ENCODE measurements at places on chromosomes 2 and 18.

DNA sequence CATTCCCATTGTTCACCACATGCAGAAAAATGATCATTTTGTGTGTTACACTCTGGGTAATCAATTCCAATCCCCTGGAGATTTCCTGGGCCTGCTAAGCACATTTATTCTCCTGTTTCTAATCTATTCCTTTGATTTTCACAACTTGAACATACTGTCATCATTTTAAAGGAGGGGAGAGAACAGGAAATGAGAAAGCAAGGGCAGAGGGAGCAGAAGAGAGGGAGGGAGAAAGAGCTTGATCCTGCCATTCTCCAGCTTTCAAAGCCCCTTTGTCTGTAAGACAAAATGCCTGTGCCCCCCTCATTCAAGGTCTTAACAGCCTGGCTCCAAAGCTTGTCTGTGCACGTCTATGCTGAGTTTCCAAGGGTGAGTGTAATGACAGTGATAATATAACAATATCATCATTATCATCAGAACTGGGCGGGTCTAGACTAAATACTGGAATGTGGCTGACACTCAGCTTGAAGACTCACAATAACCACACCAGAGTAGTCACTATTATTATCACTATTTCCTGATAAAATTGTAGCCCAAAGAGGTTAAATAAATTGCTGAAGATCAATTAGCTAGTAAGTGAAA, 164.4 kb upstream of the KLHL29 start:
- no peak for DNase-seq

DNA sequence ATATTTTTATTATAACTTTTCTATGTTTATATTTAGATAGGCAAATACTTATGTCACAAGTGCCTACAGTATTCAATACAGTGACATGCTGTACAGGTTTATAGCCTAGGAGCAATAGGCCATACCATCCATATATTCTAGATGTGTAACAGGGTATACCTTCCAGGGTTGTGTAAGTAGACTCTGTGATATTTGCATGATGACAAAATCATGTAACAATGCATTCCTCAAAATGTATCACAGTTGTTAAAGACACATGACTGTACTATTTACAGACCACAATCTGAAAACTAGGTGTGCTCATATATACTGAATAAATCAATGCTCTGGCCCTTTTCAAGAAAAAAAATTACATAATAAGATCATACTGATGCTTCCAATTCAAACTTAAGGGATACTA, 433.2 kb upstream of the RGPD4 start:
- no peak for DNase-seq

DNA sequence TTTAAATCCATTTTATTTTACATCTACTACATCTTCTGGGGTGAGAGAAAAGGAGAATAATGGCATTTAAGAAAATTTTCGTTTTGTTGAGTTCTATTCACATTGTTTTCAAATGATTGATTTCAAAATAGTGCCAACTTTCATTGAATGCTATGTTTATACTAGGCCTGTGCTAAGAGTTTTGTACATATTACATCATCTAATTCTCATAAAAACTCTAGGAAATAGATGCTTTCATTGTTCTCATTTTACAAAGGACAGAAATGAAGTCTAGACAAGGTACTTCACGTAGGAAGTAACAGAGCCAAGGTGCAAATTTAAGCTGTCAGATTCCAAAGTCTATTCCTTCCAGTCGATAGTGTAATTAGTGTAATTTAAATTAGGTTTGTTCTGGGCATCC, 402.8 kb upstream of the UBE2E3 start:
- no peak for DNase-seq

- DNase-seq, result no peak
Measured at GRCh38 chr2:196592331-196592910, 47.1 kb upstream of the CCDC150 start.

DNA sequence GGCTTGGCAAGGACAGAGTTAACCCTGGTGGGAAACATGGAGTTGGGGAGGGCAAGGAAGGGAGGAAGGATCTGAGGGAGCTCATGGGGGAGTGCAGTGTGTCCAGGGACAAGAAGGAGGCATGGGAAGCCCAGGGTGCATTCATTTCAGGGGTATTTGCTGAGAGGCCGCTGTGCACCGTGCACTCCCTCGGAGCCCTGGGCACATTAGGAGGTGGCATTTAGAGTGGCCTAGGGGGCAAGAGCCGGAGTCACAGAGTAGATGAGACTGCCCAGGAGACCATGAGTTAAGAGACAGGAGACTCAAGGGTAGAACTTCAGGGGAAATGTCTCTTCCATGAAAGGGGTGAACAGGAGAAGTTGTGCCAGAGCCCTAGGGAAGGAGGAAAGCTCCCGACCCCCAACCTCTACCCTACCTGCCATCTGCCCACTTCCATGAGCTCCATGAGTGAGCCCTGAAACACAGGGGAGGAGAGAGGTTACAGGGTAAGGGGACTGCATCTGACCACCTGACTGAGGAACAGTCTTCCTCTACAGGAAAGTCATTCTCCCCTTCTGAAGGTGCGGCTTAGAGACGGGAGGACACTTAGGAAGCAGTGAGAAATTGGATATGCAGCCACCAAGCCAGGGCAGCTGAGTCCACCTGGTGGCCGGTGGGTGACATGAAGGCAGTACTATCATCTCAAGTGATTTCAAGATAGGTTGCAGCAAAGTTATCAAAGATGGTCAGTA, 58.5 kb upstream of the COPS8 start:
- DNase-seq, result peak; percentile 27

DNA sequence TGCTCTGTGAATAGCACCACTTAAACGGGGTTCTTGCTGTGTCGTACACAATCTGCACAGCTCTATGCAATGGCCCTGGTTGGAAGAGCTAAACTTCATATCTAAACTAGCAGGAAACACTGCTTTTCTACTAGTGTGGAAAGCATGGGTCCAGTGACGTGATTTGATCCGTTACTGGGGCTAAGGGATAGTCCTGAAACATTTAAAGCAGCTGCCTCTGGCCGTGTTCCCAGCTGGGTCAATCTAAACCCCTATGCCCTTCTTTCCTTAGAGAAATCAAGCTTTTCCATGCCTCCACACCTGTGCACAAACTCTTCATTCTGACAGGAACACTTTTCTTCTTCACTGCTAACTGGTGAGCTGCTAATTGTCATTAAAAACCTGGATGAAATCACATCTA, 5.4 kb upstream of the IGFBP5 start:
- DNase-seq, result no peak

- DNase-seq, result no peak
Measured at GRCh38 chr2:21856708-21857107, 732.9 kb downstream of the TDRD15 start.

DNA sequence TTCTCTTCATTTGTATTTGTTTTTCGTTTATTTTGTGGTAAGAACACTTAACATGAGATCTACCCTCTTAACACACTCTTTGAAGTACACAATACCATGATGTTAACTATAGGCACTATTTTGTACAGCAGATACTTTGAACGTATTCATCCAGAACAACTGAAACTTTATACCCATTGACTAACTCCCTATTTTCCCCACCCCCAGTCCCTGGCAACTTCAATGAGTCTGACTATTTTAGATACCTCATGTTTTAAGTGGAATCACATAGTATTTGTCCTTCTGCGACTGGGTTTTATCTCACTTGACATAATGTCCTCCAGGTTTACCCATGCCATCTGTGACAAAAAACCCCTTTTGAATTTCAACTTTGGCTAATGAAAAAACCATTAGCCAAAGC, 356.3 kb upstream of the CDH20 start:
- no peak for DNase-seq
